Hematopoietic multipotent progenitor cell treated with erythropoietin and hydrocortisone succinate and interleukin-3 and kit ligand, for 4 days (in vitro differentiated cells): ENCODE measurements at places on chromosomes 12 and 14.

DNA sequence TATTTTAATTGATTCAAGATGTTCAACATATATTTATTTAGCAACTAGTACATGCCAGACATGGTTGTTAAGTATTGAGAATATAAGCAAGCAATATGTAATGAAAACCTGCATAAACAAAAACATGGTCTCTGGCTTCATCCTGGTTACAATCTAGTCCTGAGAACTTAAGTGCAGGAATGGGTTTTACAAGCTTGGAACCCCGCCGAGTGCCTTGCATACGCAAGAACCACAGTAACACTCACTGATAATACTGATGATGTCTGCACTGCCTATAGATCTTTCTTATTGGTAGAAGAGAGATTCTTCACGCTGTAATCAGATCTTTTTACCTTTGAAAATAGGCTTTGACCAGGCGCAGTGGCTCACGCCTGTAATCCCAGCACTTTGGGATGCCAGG lies 22.9 kb upstream of the CALM1 start:
- no peak for DNase-seq

DNA sequence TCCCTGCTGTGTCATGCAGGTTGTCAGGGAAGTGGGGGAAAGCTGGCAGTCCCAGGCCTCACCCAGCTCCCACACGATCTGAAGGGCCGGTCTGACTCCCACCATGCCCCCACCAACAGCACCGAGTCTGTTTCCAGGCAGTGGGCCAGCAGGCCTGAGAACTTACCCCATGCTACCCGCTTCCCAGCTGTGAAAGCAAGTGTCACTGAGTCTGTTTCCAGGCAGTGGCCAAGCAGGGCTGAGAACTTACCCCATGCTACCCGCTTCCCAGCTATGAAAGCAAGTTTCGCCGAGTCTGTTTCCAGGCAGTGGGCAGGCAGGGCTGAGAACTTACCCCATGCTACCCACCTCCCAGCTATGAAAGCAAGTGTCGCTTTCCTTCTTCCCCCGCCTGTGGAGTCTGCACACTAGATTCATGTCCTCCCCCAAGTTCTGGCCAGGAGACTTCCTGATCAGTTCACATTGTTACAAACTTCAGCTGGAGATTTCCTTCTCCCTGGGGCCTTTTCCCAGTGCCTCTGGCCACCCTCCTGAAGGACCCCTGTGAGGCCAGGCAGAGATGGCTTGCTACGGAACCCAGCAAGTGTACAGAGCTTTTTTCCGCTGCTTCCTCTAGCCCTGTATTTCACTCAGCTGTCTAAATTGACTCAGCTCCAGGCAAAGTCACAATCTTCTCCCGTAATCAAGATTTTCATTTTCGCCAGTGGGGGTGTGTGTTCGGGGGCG lies 435.4 kb downstream of the TMTC2 start:
- no peak for DNase-seq

DNA sequence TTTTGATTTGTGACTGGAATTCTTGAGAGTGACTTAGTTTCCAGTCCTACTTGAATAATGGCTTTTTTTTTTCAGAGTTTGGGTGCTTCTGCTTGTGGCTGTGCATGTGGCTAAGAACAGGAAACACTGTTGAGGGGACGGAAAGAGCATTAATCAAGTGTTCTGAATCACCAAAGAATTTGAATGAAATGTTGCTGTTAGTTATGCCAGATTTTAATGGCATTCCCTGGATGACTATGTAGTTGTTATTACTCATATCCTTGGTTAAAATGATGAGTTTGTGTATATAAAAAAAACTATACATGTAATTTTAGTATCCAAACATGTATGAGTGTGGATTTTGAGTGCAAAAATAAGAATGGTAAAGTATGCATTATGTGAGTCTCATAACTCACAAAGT lies 347.9 kb downstream of the BCAT1 start:
- peak; percentile 66 for DNase-seq

- no peak for DNase-seq
Observed at GRCh38 chr14:23431486-23431885, 4.0 kb downstream of the MYH7 start.

DNA sequence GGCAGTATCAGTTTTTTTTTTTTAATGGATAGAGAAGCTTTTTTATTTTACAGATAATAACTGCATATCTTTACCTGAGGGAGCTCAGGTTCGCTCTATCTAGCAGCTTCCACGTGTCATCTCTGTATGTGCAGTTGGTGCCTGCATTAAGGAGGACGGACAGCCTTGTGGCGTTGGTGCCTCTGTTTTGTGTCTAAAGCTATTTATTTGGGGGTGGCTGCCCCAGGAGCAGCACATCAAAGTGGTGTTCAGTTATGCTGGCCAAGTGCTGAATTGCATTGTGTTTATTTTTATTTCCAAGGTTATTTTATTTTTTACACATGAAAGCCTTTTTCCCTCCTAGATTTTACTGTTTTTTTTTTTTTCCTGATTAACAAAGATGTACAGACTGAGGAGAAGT lies 59.7 kb downstream of the RASSF3 start:
- no peak for DNase-seq

GRCh38 chr12:68565391-68565903 lies 45.3 kb upstream of the RAP1B start:
- DNase-seq, result peak; percentile 44

GRCh38 chr12:127726671-127727315 lies 540.2 kb upstream of the TMEM132C start:
- DNase-seq, result no peak

- peak; percentile 79 for DNase-seq
Observed at GRCh38 chr12:18811273-18811672, 73.4 kb downstream of the CAPZA3 start.

DNA sequence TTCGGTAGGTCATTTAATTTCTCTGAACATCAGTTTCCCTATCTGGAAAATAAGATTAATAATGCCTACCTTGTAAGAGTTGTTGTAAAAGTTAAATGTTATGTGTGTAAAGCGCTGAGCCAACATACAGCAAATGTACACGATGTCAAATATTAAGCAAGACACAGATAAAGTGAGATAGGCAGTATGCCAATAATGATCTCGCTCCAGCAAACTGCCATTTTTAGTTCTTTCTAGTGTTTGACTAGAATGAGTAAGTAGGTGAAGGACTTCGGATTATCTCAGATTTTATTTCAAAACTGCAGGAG lies 840 bp downstream of the DHRS7 start:
- DNase-seq, result peak; percentile 85

- peak; percentile 26 for DNase-seq
Observed at GRCh38 chr12:15979096-15980092, 68.3 kb downstream of the DERA start.

GRCh38 chr14:62734831-62735230 lies 310.4 kb downstream of the KCNH5 start:
- DNase-seq, result no peak

GRCh38 chr12:129378496-129378895 lies 525.2 kb downstream of the GLT1D1 start:
- DNase-seq, result no peak
